Glutamatergic neuron (in vitro differentiated cells): ENCODE measurements at places on chromosomes 7 and 10.
A peak's percentile ranks its signal among the peaks of the same experiment; 100 is the strongest.

- no peak for DNase-seq
Measured at GRCh38 chr7:134784251-134785049, 5.0 kb downstream of the CALD1 start.

DNA sequence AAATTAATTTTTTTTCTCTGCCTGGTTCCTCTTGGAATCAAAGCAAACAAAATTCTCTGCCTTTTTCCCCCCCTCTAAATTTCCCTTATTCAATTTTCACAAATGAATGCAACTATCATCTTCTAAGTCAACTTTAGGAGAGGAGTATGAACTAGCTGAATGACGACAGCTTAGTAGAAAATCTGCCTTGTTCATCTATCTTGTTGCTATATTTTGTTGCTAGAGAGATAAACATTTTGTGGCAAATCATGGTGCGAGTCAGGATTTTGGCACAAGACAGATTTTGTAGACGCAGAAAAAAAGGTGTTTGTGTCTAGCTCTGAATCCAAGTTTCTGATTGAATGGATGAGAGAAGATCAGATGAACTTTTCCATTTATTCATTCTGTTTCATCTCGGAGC is 81.0 kb upstream of the FZD8 start:
- DNase-seq = no peak

- no peak for DNase-seq
Measured at GRCh38 chr10:14926722-14927416, 27.0 kb downstream of the DCLRE1C start.

DNA sequence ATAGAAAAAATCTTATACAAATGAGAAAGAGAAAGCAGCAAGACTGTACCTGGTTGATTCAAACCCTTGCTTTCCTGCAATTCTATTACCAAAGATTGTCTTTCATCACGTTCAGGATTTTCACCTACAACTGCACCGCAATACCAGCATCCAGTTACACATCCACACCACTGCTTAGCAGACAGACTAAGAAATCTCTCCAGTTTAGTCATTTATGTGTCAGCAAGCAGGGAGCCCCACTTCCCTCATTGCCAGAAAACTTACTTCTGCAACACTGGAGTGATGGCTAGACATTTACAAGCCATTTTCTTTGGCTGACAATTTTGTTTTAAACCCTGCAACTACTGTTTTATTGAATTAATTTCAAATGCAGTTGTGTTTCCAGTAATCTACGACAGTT is 359.6 kb upstream of the MEOX2 start:
- DNase-seq = no peak

- DNase-seq = peak; percentile 77
Measured at GRCh38 chr10:100827819-100828737, 82.7 kb downstream of the PAX2 start.
